ENCODE measurements at places on chromosomes 7 and 10.

DNA sequence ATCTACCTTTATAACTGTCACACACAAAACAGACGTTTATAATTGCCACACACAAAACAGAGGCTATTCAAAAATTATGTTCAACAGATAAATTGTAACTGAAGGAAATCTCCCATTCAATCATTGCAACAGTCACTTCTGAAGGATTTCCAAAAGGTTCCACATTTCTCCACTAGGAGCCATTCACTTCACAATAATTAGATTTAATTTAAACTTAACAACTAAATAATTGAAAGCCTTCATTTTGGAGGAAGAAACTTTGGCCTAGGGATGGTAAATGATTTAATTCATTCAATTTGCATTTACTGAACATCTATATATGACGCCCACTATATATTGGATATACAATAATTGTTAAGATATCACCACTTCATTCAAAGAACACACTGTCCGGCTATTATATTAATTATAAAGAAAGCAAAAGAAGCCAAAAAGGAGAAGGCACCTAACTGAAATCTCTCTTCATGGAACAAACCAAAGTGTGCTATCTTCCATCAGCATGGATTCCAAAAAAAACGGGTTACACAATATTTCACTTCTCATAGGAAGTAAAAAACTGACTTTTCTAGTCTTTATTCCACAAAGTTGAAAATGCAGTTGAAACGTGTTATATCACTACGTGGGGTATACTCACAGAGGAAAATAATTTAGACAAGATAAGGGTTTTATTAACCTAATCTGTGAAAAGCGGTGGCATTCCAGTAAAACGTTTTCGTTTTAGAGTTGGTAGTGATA, 1.7 kb downstream of the ATAD1 start:
- DNase-seq = no peak

GRCh38 chr7:116522247-116522646, 2.6 kb upstream of the CAV1 start:
- no peak for DNase-seq

DNA sequence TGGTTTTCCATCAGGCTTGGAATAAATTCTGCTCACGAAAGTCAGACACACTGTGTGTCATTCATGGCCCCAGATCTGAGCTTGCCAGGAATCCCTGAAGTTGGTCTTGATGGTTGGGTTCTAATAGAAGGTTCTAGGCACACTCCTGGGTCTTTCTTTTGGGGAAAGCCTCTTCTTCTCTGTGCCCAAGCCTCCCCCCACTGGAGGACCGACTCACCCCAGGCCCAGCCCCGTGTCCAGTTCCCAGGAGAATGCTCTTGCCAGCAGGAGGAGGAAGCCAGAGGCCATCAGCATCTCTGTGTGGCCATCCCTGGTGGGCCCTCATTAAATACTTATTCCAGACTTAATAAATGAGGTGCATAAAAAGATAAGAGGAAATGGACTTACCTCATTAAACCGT, 548.0 kb downstream of the TCERG1L start:
- DNase-seq = no peak

DNA sequence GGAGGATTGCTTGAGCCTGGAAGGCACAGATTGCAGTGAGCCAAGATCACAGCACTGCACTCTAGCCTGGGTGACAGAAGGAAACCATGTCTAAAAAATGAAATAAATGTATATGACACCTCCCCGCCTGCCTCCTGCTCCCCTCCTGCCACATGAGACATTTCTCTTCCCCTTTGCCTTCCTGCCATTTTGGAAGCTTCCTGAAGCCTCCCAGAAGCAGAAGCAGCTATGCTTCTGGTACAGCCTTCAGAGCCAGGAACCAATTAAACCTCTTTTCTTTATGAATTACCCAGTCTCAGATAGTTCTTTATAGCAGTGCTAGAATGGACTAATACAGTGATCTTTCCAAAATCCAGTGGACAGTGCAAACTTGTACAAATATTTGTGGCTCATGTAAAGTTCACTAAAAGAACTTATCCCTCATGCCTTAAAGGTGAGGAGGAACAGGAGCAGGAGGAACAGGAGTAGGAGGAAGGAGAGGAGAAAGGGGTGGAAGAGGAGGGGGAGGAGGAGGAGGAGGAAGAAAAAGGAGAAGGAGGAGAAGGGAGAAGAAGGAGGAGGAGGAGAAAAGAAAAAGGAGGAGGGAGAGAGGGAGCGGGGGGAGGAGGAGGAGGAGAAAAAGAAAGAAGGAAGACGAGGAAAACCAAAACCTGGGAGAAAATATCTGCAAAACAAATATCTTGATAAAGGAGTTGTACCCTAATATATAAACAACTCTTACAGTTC, 2.8 kb upstream of the ABI1 start:
- DNase-seq = no peak

- DNase-seq = no peak
Measured at GRCh38 chr10:7410301-7410861, 453 bp downstream of the SFMBT2 start.

- DNase-seq = no peak
Measured at GRCh38 chr10:6292741-6293151, 90.0 kb downstream of the PFKFB3 start.

DNA sequence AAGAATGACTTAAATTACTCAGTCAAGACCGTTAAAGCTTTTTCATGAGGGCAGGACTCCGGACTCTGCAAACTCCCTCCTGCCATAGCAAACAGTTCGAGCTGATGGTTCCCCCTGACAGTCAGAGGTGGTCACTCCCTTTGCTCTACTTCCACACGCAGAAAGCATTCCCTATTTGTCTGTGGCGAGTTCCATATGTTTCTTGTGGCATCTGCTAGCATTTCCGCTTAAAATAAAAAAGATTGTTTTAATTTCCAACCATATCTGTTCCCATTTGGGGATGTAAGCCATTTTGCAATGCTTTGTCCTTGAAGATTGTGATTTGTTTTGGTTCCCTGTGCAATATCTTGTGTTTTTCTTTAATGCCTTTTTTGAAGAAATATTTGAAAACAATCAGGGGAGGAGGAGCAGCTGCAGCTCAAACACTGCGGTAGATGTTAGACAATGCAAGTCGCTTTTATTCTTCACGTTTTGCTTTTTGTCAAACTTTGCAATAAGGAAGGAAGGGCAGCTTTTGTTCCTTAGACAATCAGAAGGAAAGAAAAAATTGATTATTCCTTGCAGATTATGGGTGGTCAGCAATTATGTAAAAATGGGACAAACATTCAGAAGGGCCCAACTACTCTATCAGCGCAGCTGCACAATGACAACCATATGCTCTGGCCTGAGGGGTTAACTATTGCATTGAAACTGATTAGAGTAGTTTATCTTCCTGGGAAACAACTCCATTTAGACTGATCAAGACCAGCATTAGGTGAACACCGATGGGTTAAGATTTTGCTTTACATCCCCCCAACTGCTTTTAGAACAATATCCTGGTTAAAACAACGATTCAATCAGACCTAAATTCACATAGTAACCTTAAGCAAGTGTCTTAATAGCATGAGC, 425.8 kb upstream of the NRP1 start:
- DNase-seq = no peak

GRCh38 chr10:21989453-21990154, 13.9 kb downstream of the DNAJC1 start:
- DNase-seq = no peak

GRCh38 chr7:29806208-29806994, at the start of gene WIPF3:
TSS of gene WIPF3 (plus strand) at chr7:29806508. CDS start at chr7:29834725, 28,217 bp downstream.
- no peak for DNase-seq

- no peak for DNase-seq
Measured at GRCh38 chr10:101965075-101965765, 90.8 kb downstream of the ARMH3 start.

GRCh38 chr7:100374601-100375000, 1.3 kb downstream of the PILRA start:
- no peak for DNase-seq

DNA sequence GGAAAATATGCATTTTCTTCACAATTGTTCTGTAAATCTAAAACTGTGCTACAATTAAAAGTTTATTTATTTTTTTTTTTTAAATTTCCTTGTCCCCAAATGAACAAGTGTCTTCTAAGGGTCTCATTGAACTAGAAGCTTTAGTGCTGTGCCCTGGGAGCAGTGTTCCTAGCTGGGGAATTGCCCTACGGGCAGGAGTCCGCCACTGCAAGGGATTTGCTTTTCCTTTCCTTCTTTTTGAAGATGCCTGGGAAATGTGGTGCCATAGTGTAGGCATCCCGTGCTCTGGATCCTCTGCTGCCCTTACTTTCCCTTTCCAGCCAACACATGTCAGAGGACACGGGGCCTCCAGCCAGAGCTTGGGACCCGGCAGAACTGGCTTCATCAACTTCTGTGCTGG, 177.1 kb upstream of the CTBP2 start:
- no peak for DNase-seq

- DNase-seq = no peak
Measured at GRCh38 chr7:70706204-70706603, 425.7 kb upstream of the GALNT17 start.

All from stimulated activated CD4-positive, alpha-beta T cell treated with anti-CD3 and anti-CD28 coated beads, Interleukin-1b, Interleukin-23, amount 100 ng/mL, for 24 hours (primary cell).